NCI-H1048 (cell line): ENCODE measurements at places on chromosomes 7 and 10.

- DNase-seq = no peak
Measured at GRCh38 chr7:114297121-114297520, 117.5 kb upstream of the FOXP2 start.

- DNase-seq = no peak
Measured at GRCh38 chr7:69738396-69738951, 140.2 kb downstream of the AUTS2 start.

- no peak for DNase-seq
Measured at GRCh38 chr10:93086289-93086688, 12.6 kb downstream of the CYP26A1 start.

- no peak for DNase-seq
Measured at GRCh38 chr10:89915021-89915420, 213.6 kb downstream of the KIF20B start.

DNA sequence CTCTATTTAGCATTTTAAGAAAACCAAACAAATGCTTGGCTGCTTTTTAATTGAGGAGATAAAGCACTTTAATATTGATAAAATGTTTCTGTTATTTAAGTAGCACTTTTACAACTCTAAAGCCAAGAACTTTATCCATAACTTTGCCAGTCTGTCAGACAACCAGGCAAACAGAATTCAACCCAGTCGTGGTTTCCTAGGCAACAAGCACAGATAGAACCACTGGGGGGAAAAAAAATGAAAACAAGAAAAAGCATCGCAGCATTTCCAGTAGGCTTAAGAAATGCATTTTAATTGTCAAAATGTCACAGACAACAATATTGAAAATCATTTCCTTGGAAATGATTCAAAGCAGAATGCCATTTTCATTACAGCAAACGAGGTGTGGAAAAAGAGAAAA is 323.4 kb downstream of the PARD3 start:
- no peak for DNase-seq
